ENCODE measurements at places on chromosomes 11 and 22.

- DNase-seq: no peak
Observed at GRCh38 chr22:39684702-39685281, 114.2 kb downstream of the CACNA1I start.

- DNase-seq: no peak
Observed at GRCh38 chr11:23112987-23113886, 253.0 kb upstream of the CCDC179 start.

DNA sequence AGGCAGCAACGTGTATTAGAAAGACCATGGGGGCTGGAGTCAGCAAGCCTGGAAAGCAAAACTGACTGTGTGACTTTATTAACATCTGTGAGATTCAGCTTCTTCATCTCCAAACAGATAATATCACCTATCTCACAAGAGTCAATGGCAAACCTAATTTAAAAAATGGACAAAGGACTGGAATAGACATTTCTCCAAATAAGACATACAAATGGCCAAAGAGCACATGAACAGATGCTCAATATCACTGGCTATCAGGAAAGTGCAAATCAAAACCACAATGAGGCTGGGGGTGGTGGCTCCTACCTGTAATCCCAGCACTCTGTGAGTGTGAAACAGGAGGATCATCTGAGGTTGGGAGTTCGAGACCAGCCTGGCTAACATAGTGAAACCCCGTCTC, 69.6 kb downstream of the CLPB start:
- DNase-seq: no peak

DNA sequence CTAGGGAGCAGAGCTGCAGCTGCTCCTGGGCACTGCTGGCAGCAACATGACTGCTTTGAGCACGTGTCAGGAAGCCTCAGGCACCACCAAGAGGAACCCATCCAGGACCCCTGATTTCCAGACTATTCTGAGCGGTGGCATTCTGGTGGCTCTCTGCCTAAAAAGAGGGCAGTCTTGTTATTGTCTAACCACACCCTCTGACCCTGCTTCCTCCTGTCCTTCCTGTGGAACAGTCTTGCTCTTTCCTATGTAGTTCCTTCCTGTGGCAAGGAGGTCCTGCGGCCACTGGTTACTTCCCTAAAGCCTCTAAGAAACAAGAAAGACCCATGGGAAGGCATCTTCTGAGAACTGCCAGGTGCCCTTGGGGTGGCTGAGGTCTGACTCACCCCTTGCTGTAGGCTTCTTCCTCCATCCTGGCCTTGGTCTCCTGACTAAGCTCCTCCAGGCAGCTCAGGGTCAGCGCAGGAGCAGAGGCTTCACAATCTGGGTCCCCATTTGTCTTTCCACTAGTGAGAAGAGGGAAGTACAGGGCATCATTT, 13.1 kb upstream of the LYVE1 start:
- no peak for DNase-seq

DNA sequence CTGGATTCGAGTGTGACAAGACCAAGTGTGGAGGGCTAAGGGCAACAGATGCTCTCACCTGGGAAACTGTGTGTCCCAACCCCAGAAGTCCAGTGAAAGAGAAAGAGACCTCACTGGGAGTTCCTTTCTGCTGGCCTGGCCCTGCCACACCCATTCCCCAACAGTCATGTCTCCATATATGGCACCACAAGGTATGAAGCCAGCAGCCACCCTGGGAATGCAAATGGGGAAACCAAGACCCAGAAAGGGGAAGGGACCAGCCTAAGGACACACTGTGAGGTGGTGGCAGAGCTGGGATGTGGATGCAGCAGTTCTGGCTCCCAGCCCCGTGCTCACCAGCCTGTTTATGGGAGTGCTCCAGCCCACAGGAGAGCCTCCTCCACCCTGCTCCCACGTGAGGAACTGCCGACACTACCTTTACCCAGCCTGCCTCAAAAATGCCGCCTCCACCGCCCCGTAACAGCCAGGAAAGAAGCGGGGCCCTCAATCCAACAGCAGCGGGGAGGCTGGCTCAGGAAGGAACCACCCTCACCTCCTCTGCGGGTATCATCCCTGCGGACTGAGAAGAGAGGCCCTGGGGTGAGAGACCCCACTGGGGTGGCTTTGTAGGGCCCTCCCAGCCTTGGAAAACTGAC, 12.6 kb downstream of the LMO1 start:
- DNase-seq: no peak

GRCh38 chr22:22591348-22592299, 32.6 kb upstream of the PRAME start:
- no peak for DNase-seq

GRCh38 chr22:40951795-40952605, 822 bp downstream of the RBX1 start:
- DNase-seq: no peak

GRCh38 chr11:32438346-32438865, 3.1 kb upstream of the WT1 start:
- no peak for DNase-seq

- peak; percentile 66 for DNase-seq
Observed at GRCh38 chr22:49934891-49935557, 16.6 kb downstream of the CRELD2 start.

- DNase-seq: no peak
Observed at GRCh38 chr22:34997633-34998299, 68.2 kb upstream of the ISX start.

GRCh38 chr22:39312410-39312809, 7.0 kb downstream of the RPL3 start:
- DNase-seq: no peak

DNA sequence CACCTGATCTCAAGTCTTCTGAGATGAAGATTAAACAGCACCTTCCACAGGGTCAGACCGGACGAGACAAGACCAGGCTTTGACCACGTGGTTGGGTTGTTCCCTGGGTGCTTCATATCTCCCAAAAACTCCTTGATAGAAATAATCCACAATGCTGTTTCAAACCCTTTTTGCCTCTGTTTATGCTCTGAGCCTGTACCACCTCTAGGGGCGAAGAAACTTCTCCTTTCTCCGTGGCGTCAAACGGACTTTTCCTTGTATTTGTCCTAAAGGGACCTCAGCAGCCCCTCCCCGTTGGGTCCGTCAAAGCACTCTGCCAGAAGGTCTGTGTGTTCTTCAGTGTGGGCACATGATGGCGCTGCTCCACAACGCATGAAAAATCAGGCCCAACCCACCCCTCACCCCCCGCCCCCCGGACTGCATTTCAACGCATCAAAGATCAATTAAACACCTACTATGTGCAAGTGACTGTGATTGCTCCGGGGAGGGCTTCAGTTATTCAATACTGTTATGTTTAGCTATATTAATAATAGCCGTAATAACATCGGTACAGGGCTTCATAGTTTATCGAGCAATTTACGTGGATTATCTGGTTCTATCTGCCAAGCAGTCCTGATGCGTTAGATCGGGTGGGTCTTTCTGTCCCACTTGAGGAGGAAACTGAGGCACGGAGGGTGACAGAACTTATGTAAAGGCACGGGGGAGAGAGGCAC, 17.3 kb upstream of the EIF3D start:
- no peak for DNase-seq

DNA sequence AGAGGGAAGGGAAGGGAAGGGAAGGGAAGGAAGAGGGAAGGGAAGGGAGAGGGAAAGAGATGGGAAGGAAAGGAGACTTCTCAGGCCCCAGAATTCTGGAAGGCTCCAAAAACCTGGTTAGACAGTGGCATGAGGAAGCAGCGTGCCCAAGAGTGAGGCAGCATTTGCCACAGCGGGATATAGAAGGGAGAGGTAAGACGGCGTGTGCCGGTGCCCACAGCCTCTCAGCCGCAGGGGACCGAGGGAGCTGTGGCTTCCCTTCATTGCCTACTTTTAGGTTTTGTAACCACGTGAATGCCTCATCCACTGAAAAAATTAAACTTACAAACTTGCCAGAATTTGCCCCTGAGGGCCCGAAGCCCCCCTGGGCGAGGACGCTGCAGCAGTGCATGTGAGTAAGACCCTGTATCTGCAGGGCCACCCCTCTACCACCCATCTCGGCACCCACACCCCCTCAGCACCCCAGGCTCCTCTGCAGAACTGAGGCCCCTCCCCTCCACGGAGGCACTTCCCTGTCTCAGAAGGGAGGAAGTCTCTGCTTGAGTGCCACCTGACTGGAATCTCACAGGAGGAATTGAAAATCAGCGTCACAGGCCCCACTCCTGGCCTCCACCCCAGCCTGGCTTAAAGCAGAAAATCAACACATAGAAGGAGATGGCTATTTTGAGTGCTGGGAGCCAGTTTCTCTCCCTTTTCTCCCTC, 58.1 kb downstream of the LINC01488 start:
- DNase-seq: no peak

- DNase-seq: no peak
Observed at GRCh38 chr11:11467312-11467711, 114.3 kb upstream of the CSNK2A3 start.

GRCh38 chr11:64070314-64070681, 34.6 kb downstream of the FLRT1 start:
- no peak for DNase-seq

GRCh38 chr11:94801866-94802460, 33.8 kb downstream of the AMOTL1 start:
- DNase-seq: no peak

GRCh38 chr11:121800731-121801393, 315.2 kb downstream of the BLID start:
- no peak for DNase-seq
